CD4-positive, alpha-beta T cell (primary cell): ENCODE measurements at places on chromosomes 7 and 10. TPM values are rescaled to one million over a fixed set of nuclear protein-coding genes. Genes with fewer than 3 reads are reported as not detected.

GRCh38 chr7:152335900-152336571, 99.8 kb downstream of the KMT2C start:
- H3K4me3 ChIP-seq, result peak overlapping the region; percentile 35
- peaks cover 17% of the 10 kb centered on the region for H3K4me1 ChIP-seq
- no peak for DNase-seq

GRCh38 chr10:5525561-5526341, 990 bp downstream of the CALML3 start:
- H3K4me1 ChIP-seq, result no peaks in the 10 kb centered on the region
- H3K4me3 ChIP-seq, result no peak overlapping the region
- H3K36me3 ChIP-seq, result no peaks in the 10 kb centered on the region
- DNase-seq, result no peak
- H3K27ac ChIP-seq, result no peak overlapping the region

DNA sequence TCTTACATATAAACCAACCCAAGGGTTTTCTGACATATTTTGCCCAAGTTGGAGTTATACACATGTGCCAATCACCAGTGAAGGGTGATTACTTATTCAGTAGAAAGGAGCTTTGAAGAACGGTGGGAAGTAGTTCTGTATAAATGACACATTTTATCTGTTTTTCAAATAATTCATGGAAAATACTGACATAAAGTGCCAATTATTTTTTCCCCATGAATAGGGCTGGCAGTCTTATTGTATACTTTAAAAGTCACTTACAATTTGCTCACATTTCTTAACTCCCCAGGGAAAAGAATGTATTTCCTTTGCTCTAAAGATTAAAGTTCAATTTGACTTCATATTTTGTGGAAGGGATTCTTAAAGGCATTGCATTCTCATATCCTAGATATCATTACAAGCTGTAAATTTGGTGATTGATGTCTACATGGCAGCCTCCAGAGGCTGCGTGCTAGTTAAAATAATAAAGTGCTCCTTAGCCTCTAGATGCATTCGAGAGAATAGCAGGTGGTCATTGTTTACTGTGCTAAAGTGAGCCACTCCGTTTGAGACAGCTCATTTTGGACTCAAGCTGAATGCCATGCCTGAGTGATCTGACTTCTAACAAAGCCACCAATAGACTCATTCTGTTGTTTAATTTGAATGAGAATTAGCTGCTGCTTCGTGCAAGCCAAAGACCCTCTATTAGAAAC, 148.8 kb upstream of the NRP1 start:
- H3K4me1 ChIP-seq, result no peaks in the 10 kb centered on the region
- DNase-seq, result no peak
- H3K27ac ChIP-seq, result no peak overlapping the region
- H3K4me3 ChIP-seq, result no peak overlapping the region
- H3K27me3 ChIP-seq, result no peaks in the 10 kb centered on the region
- no peaks in the 10 kb centered on the region for H3K36me3 ChIP-seq

GRCh38 chr7:105713488-105714465, 132.5 kb upstream of the EFCAB10 start:
- H3K4me1 ChIP-seq, result no peaks in the 10 kb centered on the region
- DNase-seq, result no peak
- H3K27me3 ChIP-seq, result no peaks in the 10 kb centered on the region
- H3K4me3 ChIP-seq, result no peak overlapping the region
- H3K36me3 ChIP-seq, result no peaks in the 10 kb centered on the region

DNA sequence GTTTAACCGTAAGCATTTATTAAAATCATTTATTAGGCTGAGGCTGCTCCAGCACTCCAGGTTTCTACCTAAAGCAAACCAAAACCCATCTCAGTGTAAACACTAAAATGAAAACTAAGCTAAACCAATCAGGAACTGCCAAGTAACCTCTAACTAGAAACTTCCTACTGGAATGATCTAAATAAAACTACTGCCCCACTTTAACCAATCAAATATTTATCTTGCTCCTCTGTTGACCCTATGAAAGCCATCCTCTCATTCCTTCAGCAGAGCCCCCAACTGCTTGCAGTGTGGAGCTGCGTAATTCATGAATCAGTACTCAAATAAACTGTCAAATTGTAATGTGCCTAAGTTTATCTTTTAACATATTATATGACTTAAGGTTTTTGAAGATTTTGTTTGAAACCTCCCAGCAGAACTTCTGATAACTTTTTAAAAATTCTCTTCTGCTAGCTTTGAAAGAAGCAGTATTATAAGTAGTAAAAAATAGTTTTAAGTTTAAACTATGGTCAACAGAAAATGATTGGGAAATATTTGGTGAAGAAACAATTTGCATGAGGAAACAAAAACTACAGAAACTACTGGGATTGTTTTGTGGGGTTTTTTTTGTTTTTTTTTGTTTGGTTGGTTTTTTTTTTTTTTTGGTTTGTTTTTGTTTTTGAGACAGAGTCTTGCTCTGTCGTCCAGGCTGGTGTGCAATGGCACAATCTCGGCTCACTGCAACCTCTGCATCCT, 47.4 kb downstream of the GPR37 start:
- no peaks in the 10 kb centered on the region for H3K27me3 ChIP-seq
- no peak overlapping the region for H3K4me3 ChIP-seq
- DNase-seq, result no peak
- H3K4me1 ChIP-seq, result no peaks in the 10 kb centered on the region
- no peak overlapping the region for H3K27ac ChIP-seq

- no peak for DNase-seq
- H3K36me3 ChIP-seq, result no peaks in the 10 kb centered on the region
- no peaks in the 10 kb centered on the region for H3K27me3 ChIP-seq
- no peak overlapping the region for H3K27ac ChIP-seq
- no peak overlapping the region for H3K4me3 ChIP-seq
Observed at GRCh38 chr7:20352573-20353306, 22.0 kb downstream of the ITGB8 start.

- peak overlapping the region; percentile 82 for H3K27ac ChIP-seq
- H3K4me1 ChIP-seq, result peaks cover 67% of the 10 kb centered on the region
- H3K36me3 ChIP-seq, result peaks cover 11% of the 10 kb centered on the region
- no peak for DNase-seq
Observed at GRCh38 chr10:26486304-26486703, 48.2 kb downstream of the APBB1IP start.

GRCh38 chr7:108911016-108911415, 341.3 kb downstream of the DNAJB9 start:
- H3K4me3 ChIP-seq, result no peak overlapping the region
- DNase-seq, result no peak
- H3K27me3 ChIP-seq, result no peaks in the 10 kb centered on the region
- no peak overlapping the region for H3K27ac ChIP-seq
- H3K36me3 ChIP-seq, result no peaks in the 10 kb centered on the region

DNA sequence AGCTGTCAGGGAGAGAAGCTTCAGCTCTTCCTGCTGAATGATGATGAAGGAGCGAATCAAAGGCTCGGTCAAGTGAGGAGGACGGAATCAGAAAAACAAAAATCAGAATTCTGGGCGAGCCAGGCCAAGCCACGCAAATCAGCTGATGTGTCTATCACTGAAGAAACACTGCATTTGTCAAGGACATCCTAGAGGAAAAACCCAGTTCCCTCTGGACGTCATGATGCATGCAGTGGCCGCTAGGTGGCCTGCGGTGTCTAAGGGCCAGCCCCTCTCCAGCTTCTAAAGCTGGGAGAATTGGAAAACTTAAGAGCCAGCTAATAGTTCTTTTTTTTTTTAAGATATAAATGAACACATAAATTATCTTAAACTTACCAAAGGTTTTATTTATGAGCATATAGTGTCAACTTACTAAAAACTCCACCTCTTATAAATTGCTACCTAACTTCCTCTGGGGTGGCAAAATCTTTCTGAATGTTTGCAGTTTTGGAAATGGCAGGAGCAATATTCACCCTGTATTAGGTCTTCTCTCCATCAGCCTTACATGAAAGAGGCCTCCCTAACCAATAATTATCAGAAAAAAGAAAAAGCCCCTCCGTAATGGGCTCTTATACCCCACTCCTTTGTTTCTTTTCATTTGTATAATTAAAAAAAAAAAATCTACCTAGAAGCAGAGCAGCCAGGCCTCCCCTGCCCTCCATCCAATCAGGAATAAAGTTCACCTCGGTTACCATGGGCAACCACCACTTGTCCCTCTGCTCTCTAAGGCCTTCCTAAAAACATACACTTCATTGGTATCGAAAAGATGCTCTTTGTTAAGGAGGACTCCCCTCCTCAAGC, 186.8 kb downstream of the USP6NL start:
- H3K27me3 ChIP-seq, result no peaks in the 10 kb centered on the region
- no peak overlapping the region for H3K27ac ChIP-seq
- peaks cover 15% of the 10 kb centered on the region for H3K4me1 ChIP-seq
- no peak for DNase-seq
- H3K4me3 ChIP-seq, result no peak overlapping the region
- H3K36me3 ChIP-seq, result no peaks in the 10 kb centered on the region

DNA sequence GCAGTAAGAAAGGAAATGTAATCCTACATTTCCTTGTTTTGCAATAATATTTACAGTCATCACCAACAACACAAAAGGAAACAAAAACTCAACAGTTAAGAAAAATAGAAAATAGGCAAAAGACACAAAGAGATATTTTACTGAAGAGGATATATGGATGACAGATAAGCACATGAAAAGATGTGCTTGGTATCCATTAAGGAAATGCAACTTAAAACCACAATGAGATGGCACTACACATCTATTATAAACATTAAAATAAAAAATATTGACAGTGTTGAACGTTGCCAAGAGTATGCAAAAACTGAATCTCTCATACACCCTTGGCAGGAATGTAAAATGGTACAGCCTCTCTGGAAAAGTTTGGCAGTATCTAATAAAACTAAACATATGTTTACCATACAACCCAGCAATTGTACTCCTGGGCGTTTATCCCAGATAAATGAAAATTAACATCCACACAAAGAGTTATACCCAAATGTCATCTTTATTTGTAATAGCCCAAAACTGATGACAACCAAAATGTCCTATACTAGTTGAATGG, 5.4 kb downstream of the CEP41 start:
- H3K4me1 ChIP-seq, result peaks cover 13% of the 10 kb centered on the region
- H3K27ac ChIP-seq, result no peak overlapping the region
- DNase-seq, result no peak
- H3K27me3 ChIP-seq, result no peaks in the 10 kb centered on the region
- no peaks in the 10 kb centered on the region for H3K36me3 ChIP-seq

DNA sequence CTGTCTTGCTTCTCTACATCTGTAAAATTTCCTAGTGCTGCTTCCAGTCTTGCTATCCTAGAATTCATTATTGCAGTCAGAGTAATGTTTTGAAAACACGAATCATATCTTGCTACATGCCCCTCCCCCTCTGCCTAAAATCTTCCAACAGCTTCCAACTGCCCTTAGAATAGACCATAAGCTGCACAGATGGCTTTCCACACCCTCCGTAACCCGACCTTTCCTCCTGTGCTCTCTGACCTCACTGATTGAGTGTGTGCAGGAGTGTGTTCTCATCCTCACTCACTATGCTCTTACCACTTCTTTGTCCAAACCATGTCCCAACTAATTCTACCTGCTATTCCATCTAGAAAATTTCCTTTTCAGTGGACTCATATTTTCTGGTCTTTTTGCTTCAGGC, 121.2 kb upstream of the ANKRD1 start:
- no peak overlapping the region for H3K4me3 ChIP-seq
- H3K4me1 ChIP-seq, result no peaks in the 10 kb centered on the region
- H3K27me3 ChIP-seq, result no peaks in the 10 kb centered on the region
- no peak overlapping the region for H3K27ac ChIP-seq

DNA sequence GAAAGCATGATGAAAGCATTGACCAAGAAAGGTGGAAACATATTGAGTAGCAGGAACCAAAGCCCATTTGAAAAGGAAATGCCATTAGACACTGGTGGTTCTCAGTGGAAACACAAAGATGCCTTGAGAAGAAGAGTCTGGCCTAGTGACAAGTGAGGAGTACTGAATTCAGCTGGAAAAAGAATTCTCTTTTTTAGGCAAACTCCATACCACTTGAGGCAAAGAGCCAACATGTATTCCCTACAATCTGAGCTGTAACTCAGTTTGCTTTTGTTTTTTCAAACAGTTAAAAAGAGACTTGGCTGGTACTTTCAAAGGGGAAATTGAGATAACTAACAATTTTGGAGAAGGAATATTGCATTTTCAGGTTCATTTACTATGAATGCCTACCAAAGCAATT, 624.0 kb downstream of the NRG3 start:
- no peaks in the 10 kb centered on the region for H3K36me3 ChIP-seq
- H3K4me3 ChIP-seq, result no peak overlapping the region
- no peaks in the 10 kb centered on the region for H3K4me1 ChIP-seq

DNA sequence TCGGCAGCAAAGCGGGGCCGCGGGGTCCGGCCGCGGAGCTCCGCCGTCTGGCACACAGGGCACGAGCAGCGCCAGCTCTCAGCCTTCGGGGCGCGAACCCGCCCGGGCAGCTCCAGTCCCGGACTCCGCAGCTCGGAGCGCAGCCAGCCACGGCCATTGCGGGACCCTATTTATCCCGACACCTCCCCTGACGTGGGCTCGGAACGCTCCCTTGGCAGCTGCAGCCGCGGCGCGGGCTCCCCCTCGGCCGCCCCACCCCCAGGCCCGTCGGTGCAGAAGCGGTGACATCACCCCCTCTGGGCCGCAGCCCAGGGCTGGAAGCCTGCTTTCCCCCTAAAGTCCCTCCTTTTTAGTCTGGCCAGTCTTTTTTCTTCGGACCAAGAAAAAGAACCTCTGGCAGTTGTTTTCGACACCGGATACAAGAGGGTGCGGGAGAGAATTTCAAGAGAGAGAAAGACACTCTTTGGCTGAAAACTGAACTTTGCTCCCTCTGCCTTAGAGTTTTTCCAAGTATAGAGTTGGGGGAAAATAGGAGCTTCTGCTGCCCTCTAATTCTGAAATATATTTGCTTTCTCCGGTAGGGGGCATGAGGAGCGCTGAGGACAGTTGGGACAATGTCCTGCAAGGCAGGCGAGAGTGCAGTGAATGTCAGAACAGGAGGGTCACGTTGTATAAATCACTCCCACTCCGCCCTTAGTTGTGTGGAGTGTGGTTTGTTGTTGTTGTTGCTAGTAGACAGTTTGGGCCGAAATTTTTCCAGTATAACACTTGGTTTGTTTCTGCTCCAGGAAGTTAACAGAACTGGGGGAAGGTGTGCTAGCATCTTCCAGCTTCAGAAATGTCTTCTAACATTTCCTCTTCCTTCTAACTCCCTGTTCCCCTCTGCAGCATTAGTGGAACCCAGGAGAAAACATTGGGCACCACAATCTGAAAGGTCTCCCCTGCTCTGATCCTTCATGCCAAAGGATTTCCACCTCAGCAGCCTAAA, at the start of gene SFRP4:
Gene SFRP4 (minus strand): TSS at position 145 of the 988 bp plus-strand sequence. CDS start 280 bp downstream, outside the sequence.
- no peak for DNase-seq
- H3K36me3 ChIP-seq, result no peaks in the 10 kb centered on the region
- H3K4me1 ChIP-seq, result peaks cover 14% of the 10 kb centered on the region
- peaks cover 23% of the 10 kb centered on the region for H3K27me3 ChIP-seq
- H3K27ac ChIP-seq, result no peak within 1 kb of the TSS
- H3K4me3 ChIP-seq, result no peak within 1 kb of the TSS

DNA sequence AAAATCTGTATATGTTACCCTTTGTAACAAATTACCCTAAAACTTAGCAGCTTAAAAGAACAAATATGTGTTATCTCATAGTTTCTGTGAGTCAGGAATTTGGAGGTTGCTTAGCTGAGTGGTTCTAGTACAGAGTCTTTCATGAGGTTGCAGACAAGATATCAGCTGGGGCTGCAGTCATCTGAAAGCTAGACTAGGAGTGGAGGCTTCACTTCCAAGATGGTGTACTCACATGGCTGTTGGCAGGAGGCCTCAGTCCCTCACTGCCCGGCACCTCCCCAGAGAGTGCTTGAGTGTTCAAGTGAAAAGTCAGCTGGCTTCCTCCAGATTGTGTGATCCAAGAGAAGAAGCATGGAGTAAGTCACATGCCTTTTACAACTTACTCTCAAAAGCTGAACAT, 16.9 kb upstream of the GGCT start:
- H3K4me1 ChIP-seq, result no peaks in the 10 kb centered on the region
- no peak for DNase-seq
- no peak overlapping the region for H3K4me3 ChIP-seq
- H3K27ac ChIP-seq, result no peak overlapping the region
- H3K27me3 ChIP-seq, result no peaks in the 10 kb centered on the region
- peaks cover 6% of the 10 kb centered on the region for H3K36me3 ChIP-seq

The RPEL1 gene
- total RNA-seq, result not detected

The RHBDD2 gene
- 208 TPM for total RNA-seq

The ARL4A gene
- 75.9 TPM for total RNA-seq
